ENCODE measurements at places on chromosomes 13 and 19.

DNA sequence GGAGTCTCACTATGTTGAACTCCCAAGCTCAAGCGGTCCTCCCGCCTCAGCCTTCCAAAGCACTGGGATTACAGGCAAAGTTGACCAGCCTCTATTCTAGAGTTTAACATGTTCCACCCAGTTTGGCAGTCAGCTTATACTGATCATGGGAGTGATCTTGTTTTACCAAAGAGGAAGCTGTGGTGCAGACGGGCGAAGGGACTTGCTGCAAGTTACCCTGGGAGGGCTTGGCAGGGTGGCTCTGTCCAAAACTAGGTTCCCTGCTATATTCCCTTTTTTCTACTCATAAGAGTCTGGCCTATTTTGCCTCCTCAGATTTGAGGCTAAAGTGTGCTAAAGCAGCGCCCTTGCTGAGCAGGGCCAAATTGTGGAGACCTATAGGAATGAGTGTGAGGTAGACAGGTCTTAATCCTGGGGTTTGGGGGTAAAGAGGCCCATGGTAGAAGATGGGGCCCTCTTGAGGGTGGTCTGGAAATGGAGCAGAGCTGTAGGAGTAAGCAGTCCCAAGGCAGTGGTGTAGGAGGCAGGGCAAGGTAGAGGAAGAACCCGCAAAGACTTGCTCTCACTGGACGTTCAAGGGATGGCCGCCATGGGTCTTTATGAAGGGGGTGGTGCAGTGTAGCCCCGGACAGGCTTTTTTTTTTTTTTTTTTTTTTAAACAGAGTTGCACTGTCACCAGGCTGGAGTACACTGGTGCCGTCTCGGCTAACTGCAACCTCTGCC lies 3.3 kb downstream of the RPS19 start:
- no peak for DNase-seq

- no peak for DNase-seq
Observed at GRCh38 chr19:1871140-1871597, 7.8 kb upstream of the KLF16 start.

DNA sequence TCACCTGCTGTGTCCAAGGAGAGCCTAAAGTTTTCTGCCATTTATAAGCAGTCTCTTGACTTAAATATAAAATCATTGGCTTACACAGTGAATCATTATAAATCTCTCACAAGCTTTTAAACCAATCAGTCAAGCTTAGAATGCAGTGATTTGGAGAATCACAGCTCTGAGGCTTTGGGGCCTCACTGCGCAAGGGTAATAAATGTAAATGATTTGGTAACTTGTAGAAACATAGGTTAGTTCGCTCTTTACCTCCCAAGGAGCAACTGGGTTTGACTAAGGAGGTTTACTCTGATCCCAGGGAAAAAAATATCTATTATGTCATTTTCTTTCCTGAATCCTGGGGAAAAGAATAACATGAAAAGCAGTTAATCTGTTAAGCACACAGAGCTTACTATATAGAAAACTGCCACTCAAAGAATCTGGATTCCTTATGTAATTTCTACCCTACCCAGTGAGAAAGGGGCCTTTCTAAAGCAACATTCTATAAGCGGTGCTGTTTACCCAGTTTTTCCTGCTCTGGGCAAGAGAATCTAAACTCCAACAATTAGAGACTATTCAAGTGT lies 128.2 kb downstream of the MZT1 start:
- DNase-seq = no peak

DNA sequence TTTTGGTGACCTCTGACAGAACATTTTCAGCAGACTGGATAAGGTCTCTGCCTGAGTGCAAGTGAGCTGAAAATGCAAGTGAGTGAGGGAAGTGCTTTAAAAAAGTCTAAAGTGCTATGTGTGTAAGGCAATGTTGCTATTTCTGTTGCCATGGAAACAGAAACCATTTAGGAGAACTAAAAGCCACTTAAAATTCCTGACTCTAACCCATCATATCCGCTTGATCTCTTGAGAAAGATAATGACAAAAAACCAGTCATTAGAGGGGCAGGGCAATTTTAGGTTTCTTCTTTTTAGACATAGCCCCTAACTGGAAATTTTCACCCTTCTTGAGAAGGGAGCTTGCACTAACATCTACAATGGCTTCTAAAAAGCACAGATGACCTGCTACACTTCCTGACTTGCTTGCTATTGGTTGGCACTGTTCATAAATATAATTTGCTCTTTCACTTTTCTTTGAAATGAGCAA lies at the start of gene CYSLTR2:
CYSLTR2 (plus strand) TSS at position 458 of the 468 bp plus-strand sequence. CDS start 52,889 bp downstream, outside the sequence.
- no peak for DNase-seq

DNA sequence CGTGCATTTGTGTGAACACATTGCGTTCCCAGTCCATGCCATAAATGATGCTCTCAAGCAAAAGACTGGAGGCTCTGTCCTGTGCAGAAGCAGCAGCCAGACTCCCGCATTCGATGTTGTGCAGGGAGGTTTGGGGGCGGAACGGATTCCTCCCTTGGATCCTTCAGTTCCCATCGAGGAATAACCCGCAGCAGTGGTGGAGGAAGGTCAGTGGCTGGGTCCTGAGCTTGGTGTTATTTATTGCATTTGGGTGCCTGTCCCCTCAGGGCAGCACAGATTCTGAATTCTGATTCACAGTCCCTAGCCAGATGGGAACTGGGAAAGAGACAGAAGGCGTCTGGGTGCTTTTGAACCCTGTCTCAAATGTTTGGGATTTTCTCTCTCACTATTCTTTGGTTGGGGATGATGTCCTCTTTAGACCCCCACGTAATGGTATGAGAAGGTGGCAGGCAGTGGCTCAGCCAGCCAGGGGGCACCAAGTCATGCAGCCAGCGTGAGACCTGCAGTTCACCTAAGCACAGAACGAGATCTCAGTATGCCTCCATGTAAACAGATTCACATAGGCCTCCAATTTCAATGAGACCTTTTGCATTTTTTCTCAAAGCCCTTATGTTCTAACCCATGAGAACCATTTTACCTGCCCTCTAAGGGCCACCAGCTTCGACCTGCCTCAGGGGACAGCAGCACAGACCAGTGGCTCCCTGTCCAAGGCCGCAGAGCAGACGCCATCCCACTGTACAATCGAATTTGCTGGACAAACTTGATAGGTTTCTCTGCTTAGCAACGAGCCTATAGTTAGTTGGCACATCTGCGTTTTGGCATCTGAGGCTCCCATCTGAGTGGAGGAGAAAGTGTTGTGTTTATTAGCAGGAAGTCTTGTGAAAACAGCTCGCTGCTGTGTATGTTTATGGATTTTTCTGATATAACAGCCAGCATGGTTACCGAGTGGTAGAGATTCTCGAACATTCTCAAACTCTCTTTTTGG lies 17.8 kb downstream of the KCTD15 start:
- no peak for DNase-seq

DNA sequence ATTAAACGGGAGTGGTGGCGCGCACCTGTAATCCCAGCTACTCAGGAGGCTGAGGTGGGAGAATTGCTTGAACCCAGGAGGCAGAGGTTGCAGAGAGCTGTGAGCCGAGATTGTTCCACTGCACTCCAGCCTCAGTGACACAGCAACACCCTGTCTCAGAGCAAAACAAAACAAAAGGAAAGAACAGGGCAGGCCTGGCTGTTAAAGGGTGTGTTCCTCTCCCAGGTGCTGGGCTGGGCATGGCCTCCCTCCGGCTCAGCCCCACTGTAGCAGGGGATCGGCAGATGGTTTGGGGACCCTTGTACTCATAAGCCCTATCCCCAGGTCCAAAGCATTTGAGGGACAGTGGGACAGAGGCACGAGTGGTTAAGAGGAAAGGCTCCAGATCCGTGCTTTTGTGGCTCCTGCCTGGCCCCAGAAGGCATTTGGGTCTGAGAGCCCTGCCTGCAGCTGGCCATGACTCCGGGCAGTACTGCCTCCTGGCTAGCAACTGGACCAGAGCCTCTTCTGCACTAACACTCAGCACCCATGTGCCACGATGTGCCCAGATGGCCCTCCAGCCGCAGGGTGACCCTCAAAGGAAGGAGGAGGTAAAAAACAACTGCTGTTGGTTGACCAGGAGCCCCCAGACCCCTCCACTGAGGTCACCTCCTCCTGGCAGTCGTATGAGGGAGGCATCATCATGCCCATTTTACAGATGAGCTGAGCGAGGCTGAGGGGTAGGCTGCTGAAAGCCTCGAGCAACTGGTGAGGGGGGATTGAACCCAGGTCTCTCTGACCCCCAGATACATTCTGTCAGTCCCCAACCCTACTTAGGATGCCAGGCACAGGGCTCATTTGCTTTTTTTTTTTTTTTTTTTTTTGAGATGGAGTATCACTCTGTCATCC lies 10.0 kb downstream of the RFX1 start:
- no peak for DNase-seq

GRCh38 chr19:18726846-18727245 lies 43.4 kb downstream of the CRTC1 start:
- DNase-seq = no peak
